ENCODE measurements at places on chromosomes 5 and 9.
A peak's percentile ranks its signal among the peaks of the same experiment; 100 is the strongest.

DNA sequence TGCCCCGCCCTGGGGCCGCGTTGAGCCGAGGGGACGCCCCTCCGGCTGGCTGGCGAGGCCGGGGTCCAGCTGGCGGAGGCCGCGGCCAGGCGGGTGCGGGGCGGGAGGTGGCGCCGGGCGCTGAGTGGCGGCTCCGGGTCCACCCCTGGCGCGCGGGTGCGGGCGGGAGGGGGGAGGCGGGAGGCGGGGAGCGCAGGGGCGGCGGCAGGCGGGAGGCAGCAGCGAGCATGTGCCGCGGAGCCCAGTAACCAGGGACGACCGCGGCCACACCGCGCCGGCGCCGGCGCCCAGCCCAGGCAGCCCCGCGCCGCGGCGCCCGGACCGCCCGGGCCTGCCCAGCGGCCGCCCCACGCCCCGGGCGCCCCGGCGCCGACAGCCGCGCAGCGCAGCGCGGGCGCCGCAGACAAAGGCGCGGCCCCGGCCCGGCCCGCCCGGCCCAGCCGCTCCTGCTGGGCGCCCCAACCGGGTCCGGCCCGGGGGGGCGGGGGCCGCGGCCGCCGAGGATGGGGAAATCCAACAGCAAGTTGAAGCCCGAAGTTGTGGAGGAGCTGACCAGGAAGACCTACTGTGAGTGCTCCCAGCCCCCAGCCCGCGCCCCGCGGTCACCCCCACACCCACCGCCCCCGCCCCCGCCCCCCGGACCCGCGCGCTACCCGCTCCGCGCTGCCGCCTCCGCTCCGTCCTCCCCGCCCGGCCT is at the start of gene NCS1:
TSS of gene NCS1 (plus strand) at position 244 of the 697 bp plus-strand sequence. CDS start at position 504, 260 bp downstream.
- DNase-seq, result peak; percentile 90
- H3K4me3 ChIP-seq, result peak within 1 kb of the TSS; percentile 61
- peaks cover 32% of the 10 kb centered on the region for H3K36me3 ChIP-seq
- H3K27me3 ChIP-seq, result no peaks in the 10 kb centered on the region

GRCh38 chr9:35869621-35870216 is 482 bp downstream of the OR13J1 start:
- H3K27me3 ChIP-seq, result no peaks in the 10 kb centered on the region
- no peak overlapping the region for H3K27ac ChIP-seq
- no peaks in the 10 kb centered on the region for H3K4me1 ChIP-seq
- no peak for DNase-seq
- no peak overlapping the region for H3K4me3 ChIP-seq
- H3K36me3 ChIP-seq, result no peaks in the 10 kb centered on the region

DNA sequence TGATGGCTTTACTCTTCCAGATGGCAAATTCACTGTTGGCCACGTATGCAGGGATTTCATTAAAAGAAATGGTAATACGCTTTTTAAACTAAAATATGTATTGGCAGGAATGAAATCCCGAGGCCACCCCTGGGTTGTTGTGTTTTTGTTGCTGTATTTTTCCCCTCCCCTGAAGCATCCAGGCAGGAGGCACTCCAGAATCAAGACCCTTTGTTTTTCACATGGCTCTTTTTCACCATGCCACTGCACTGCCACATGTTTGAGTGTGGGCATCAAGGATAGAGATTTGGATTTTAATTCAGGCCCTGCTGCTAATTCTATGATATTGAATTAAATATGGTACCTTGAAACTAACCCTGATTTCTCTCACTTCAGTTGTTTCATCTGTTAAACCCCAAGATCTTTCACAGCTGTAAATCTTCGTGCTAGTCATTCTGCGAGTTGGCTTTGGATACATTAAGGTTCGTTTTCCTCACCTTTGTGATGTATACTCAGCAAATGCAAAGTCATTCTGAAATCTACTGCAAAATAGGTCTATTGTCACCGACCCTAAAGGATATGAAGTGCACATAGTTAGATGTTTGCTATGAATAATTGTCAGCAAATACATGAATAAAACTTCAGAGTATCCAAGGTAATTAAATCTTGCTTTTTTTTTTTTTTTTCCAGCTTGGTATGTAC is 533.4 kb downstream of the PTPRD start:
- H3K36me3 ChIP-seq, result no peaks in the 10 kb centered on the region
- H3K27me3 ChIP-seq, result no peaks in the 10 kb centered on the region
- H3K27ac ChIP-seq, result no peak overlapping the region
- no peak overlapping the region for H3K4me3 ChIP-seq

- DNase-seq, result no peak
- peaks cover 49% of the 10 kb centered on the region for H3K36me3 ChIP-seq
- H3K4me3 ChIP-seq, result no peak overlapping the region
These were observed 33.7 kb downstream of the BICD2 start for GRCh38 chr9:92730897-92731296.

DNA sequence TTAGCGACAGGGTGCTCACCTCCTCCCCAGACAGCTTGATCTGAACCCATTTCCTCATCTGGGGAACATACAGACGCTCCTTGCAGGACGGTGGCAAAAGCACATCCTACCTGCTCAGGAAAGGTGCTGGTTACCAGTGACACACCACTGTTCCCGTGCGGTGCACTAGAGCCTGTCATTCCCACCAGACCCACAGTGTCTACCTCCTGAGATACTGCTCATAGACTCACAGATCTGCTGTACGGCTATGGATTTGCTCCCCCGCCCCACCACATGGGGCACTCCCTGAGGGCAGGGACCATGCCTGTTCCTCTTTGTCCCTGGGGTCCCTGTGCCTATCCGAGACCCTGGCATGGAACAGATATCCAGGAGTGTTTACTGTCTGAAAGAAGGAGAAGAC is 208.9 kb downstream of the PAX5 start:
- no peaks in the 10 kb centered on the region for H3K27me3 ChIP-seq
- H3K4me1 ChIP-seq, result peaks cover 16% of the 10 kb centered on the region
- H3K4me3 ChIP-seq, result no peak overlapping the region

DNA sequence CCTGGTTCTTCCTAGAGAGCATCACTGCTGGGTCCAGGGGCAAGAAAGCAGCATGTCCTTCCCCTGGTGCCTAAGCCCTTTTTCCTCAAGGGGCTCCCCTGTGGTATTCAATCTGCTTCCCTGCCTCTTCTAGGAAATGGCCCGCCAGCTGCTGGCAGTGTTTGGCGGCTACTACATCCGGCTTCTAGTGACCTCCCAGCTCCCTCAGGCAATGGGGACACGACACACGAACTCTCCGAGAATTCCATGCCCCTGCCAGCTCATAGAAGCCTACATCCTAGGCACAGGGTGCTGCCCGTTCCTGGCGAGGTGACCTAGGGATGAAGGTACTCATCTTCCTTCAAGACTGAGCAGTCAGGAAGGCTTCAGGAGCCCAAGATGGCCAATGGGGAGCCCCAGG is 14.6 kb downstream of the TEX53 start:
- no peaks in the 10 kb centered on the region for H3K27me3 ChIP-seq
- no peak overlapping the region for H3K27ac ChIP-seq
- peaks cover 42% of the 10 kb centered on the region for H3K36me3 ChIP-seq
- H3K4me1 ChIP-seq, result no peaks in the 10 kb centered on the region

DNA sequence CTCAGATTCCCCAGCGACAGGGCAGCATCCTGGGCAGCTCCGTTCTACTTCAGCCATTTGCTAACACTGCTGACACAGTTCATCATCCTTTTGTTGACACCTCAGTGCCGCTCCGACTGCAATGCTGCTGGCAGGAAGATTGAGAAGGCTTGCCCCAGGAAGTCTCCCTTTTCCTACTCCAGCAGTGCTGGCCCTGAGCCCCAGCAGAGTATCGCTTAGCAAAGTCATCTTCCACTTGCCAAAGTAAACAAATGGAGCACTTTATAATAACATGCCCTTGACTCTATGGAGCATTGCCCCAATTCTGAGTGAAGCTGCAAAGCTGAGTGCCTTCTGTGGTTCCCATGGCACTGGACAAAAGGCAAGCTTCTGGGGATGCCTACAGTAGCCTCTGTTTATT is 32.2 kb downstream of the PRLR start:
- H3K27me3 ChIP-seq, result no peaks in the 10 kb centered on the region
- no peak overlapping the region for H3K27ac ChIP-seq
- no peaks in the 10 kb centered on the region for H3K36me3 ChIP-seq
- no peak overlapping the region for H3K4me3 ChIP-seq
- H3K4me1 ChIP-seq, result peaks cover 14% of the 10 kb centered on the region
- peak; percentile 58 for DNase-seq

DNA sequence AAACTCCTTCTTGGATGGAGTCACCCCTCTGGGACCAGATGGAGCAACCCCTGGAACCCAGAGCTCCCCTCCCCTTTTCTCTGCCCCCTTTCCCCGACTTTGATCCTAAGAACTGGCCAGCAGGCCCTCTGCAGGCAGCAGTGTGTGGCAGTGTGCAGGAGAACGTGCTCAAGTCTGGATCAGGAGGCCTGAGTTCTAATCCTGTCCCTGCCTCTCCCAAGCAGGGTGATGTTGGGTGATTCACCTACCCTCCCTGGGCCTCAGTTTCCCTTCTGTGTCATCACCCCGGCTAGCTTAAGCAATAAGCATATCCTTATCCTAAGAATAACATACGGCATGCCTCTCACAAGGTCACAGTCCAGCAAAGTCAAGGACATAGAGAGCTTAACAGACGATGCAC is 67.6 kb downstream of the C9orf50 start:
- H3K27ac ChIP-seq, result no peak overlapping the region
- no peaks in the 10 kb centered on the region for H3K36me3 ChIP-seq
- H3K4me1 ChIP-seq, result peaks cover 67% of the 10 kb centered on the region
- no peaks in the 10 kb centered on the region for H3K27me3 ChIP-seq

GRCh38 chr5:33637011-33637410 is 196.2 kb downstream of the TARS1 start:
- H3K27ac ChIP-seq, result no peak overlapping the region
- no peak for DNase-seq
- H3K4me3 ChIP-seq, result no peak overlapping the region
- H3K27me3 ChIP-seq, result no peaks in the 10 kb centered on the region
- no peaks in the 10 kb centered on the region for H3K36me3 ChIP-seq
- H3K4me1 ChIP-seq, result no peaks in the 10 kb centered on the region

DNA sequence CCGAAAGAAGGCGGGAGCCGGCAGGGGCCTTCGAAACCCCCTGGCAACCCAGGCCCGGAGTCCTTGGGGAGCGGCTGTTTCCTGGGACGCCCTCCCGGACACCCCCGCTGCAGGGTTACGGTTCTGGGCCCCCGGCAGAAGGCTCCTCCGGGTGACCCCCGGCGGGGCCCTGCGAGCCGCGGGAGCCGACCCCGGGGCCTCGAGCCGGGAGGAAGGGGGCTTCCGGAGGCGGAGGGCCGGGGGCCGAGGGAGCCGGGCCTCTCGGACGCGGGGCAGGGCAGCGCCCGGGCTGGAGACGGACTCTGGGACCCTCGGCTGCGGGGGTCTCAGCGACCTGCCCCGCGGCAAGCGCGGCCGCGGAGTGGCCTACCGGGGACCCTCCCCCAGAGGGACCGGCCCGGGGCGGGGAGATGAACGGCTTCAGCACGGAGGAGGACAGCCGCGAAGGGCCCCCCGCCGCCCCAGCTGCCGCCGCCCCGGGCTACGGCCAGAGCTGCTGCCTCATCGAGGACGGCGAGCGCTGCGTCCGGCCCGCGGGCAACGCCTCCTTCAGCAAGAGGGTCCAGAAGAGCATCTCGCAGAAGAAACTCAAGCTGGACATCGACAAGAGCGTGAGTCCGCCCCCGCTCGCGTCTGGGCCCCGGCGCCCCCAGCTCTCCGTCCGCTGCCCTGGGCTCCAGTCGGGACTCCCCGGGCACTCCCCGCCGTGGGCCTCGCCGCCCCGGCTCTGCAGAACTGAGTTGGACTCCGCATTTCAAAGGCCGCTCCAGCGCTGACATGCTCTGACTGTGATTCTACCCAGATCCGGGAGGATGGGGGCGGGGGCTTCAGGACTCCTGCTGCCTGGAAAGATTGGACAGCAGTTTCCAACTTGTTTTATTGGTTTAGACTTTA is 645 bp downstream of the SAP30L start:
- H3K27me3 ChIP-seq, result no peaks in the 10 kb centered on the region
- peak; percentile 78 for DNase-seq
- peak overlapping the region; percentile 60 for H3K4me3 ChIP-seq
- peak overlapping the region; percentile 69 for H3K27ac ChIP-seq
